Left ventricle myocardium superior (tissue), 1 donor: ENCODE measurements at places on chromosomes 16 and 17. TPM values are rescaled to one million over a fixed set of nuclear protein-coding genes. Genes with fewer than 3 reads are reported as not detected.

GRCh38 chr17:17774009-17774881 is 62.5 kb downstream of the SREBF1 start:
- DNase-seq: peak; percentile 67

DNA sequence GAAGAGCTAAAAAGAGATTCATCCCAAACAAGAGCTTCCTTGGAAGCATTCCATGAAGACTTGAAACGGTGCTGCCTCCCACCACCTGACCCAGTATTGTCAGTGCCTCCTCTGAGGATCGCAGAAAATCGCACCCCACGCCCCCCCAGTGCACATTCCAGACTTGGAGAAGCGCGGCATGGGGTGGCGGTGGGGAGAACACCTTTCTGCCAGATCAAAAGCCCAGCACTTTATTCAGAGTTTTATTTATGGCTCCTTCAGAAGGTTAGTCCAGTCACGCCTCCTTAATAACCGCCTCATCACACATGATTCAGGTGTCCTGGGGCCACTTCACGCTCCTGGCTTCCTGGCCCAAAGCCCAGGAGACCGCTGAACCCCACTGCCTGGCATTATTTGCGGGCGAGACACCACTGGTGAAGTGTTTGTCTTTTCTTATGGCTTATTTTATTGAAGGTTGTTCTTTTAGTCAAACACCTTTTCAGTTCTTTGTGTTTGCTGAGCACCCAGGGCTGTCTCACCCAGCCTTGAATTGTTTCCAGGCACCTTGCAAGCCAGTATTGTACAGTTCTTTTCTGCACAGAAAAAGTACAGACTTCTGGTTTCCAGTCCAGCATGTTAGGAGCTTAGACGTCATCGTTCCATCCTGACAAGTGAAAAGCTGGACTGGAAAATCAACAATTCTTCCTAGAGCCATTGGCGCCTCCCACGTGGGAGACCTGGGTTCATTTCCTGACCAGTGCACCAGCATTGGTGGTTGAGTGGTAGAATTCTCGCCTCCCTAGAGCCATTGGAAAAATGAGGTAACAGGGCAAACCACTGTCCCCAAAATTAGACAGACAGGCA is 79.6 kb upstream of the CACNG5 start:
- no peak for DNase-seq

DNA sequence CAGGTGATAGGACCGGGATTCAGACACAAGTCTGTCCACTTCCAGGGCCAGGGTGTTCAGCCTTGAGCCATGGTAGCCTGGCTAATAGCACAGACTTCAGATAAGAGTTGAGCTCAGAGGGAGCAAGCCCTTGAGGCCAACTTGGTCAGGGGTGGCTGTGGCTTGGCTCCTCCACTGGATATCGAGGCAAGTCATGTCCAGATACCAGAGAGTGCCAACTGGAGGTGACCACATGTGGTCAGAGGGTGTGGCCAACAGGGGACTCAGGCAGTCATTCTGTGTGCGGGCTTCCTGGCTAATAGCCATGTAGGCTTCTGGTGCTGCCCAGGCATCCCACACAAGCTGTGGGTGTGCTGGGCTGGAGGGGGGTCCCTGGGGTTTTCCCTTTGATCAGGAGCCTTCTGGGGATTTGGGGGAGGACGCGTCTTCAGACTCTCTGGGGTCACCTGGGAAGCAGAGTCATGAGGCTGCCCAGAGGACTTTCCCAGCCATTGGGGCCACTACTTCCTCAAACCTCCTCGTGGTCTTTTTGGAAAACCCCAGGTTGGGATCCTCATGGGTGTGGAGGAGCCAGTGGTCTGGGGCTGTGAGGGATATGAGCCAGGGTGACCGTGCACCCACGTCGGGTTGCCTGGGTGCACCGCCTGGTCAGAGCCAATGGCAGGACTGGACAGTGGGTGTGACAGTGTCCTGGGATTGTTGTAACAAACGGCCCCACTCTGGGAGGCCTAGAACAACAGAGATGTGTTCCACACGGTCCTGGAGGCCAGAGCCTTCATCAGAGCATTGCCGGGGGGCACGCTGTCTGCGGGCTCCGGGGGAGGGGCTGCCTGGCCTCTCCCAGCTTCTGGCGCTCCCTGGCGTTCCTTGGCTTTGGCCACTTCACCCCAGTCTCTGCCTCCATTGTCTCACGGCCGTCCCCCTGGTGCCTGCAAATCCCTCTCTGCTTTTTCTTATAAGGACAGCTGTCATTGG is 25.0 kb downstream of the COX4I1 start:
- DNase-seq: no peak

DNA sequence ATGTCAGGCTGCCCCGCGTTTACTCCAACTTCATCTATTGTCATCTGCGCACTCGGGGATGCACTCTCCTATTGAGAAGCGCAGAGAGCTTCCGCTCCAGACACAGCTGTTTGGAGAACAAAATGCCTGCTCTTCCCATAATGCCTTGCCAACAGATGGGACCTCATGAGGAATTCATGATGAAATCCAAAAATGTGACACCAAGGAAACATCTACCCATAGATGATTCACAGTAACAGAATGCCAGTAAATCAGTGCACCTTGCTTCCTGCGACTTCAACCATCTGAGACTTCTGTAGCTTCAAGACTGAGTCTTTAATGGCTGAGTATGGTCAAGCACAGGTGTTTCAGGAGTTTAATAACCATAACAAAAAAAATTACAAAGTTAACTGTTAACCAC is 1144.9 kb upstream of the GOT2 start:
- DNase-seq: no peak

DNA sequence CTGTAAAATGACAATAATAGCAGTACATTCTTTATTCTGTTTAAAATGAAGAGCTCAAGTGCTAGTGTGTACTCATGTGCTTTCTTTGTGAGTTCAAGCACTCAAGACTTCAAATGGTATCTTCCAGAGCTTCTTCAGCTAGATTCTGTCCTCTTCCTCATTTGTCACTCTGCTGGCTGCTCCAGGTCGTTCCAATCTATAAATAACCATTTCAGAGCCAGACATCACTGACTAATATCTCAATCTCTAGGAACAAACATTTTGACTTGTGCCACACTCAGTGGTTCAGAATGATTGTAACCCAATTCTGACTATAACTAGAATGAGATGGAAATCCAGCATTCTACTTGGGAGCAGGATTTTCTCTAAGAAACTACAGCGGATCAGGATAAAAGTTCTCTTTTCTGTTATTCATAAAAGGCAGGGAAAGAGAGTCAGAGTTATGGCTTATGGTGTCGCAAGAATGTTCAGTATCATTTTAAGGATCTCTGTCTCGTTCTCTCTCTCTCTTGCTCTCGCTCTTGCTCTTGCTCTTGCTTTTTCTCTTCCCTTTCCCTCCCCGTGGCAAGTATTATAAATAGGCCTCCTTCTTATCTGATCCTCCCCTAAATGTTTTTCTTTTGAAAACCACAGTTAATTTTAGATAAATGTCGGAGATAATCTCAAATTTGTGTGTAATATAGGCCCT is 116.3 kb upstream of the MAF start:
- no peak for DNase-seq

- no peak for DNase-seq
Observed at GRCh38 chr17:64572682-64573154, 65.9 kb downstream of the CEP95 start.

- no peak for DNase-seq
Observed at GRCh38 chr16:84502581-84502980, 1.9 kb downstream of the MEAK7 start.

DNA sequence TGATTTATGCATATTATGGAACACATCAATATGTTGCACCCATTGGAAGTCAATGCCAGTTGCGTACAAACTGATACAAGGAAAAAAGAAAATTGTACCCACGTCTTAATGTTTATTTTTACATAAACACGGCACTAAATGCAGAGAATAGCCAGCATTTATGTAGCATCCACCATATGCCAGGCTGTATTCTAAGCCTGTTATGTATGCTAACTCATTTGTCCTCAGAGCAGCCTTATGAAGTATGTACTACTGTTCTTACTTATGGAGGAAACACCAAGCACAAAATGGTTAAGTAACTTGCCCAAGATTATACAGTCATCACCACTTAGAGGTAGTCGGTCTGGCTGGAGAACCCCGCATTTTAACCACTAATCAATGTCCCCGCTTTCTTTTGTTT is 837.9 kb upstream of the RBFOX1 start:
- DNase-seq: no peak

GRCh38 chr17:36950027-36950426 is 1.3 kb downstream of the AATF start:
- no peak for DNase-seq

DNA sequence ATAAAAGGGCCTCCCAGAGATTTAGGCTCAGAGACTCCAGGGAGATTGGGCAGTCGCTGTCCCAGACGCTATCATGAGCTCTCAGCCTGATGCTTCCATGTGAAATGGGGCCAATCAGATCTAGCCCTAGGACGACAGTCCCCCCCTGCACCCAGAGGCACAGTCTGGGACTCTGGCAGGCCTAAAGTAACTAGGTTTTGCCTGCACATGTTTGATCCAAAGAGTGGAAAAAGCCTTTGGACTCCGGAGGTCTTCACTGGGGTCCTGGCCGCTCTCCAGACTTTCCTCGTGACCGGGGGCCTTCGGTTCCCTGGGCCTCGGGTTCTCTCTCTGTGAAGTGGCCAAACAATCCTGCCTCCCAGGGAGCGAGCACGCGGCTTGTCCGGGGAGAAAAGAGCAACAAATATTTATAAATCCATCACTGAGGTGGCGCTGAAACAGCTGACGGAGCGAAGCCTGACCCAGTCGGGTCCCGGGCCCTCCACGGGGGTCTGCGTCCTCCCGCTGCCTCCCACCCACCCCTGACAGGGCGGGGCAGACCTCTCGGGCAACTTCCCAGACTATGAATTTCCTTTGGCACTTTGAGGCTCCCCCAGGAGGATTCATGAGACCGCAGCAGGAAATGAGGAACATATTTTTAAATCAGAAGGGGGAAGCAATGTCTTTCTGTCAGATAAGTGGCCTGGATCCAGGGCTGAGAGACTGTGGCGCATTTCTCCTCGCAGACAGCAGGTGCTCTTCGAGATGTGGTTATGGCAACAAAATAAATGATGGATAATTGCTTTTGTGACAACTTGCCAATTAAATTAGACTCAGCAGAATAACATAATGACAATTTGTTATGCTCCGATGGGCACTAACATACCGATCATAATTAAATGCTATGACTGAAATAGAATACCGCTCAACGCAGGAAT is 38.9 kb downstream of the MRPS23 start:
- peak; percentile 69 for DNase-seq

DNA sequence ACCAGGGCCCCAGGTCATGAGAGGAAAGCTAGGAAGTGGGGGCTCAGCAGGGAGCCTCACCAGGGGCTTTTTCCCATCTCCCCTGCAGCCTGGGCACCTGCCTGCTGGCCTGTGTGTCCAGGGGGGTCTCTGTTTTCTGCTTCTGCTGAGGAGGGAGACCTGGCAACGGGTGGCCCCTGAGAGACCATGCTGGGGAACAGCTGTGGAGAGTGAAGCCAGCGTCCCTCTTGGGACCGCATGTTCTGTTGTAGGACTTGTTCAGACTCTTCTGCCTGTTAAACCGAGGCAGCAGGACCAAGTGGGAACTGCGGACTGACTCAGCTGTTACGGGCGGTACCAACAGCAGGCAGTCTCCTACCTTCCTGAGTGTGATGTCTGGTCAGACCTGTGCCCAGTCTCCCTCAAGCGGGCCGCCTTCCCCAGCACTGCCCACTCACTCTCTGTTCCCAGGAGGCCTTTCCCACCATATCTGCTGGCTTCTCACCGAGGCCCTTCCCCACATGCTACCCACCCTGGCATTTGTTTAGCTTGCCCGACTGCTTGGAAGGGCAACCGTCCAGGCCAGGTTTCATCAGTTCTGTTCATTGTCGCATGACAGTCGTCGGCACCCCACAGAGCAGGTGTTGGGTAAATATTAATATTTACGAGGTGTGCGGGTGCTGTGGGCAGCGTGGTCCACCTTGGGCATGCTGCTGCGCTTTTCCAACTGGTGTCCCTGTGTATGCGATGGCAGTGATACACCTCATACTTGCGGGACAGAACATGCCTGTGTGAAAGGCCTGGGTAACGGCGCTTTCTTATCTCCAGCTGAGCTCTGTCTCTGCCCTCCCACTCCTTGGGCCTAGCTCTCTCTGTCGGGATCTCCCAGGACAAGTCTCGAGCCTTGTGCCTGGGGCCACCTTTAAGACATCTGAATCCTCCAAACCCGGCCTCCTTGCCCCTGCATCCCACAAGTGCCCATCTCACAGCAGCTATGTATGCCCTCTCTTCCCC is 69.4 kb downstream of the MPRIP start:
- peak; percentile 26 for DNase-seq

GRCh38 chr16:66656547-66656946 is 40.0 kb downstream of the CMTM4 start:
- no peak for DNase-seq

GRCh38 chr16:54577651-54578128 is 291.1 kb upstream of the IRX3 start:
- no peak for DNase-seq

GRCh38 chr17:39602533-39603303 is 5.0 kb downstream of the NEUROD2 start:
- DNase-seq: no peak

- DNase-seq: no peak
Observed at GRCh38 chr16:28136751-28137434, 73.4 kb upstream of the GSG1L start.

DNA sequence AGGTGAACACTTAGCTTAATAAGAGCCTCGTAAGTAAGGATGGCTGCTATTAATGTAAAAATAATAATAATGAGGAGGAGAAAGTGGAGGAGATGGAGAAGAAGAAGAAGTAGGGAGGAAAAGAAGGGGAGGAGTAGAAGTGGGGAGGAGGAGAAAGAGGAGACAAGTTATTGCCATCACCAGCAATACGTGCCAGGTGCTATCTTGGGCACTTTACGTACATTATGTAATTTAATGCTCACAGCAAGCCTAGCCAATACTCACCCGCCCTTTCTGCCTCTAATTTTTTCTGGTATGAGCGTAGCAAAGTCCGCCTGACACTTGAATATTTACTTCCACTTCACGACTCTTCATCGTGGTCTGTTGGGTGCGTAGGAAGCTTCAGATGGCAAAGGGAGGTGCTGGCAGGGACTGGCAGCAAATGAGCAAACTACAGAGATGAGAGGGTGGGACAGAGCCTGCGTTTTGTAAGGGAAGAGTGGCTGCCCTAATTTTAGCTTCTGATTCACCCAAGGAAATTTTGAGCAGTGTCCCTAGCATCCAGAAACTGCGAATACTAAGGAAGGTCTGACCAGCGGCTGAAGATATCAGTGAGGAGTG is 42.1 kb upstream of the CDH13 start:
- peak; percentile 35 for DNase-seq

GRCh38 chr16:66451548-66451947 is 24.5 kb downstream of the BEAN1 start:
- DNase-seq: no peak

DNA sequence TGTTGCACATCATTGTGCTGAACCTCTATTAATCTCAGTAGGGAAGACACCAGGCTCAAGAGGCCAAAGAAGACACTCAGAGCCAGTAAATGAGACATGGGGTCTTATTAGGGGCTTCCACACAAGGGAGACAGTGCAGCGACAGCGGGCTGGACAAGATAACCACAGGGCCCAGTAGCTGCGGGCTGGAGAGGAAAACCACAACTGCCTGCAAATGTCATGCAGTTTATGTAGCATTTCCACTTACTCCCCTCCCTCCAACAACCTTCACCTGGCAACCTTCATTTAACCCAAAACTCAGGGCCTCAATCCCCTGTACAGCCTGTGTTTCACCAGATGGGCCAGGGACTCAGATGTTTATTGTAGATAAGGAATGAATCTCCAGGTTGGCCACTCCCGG is 185.6 kb downstream of the UTP18 start:
- DNase-seq: no peak

Gene RGS11
- total RNA-seq: 14.8 TPM

Gene SLC5A2
- not detected for total RNA-seq

Gene TBC1D26
- not detected for total RNA-seq

Gene TEKT3
- total RNA-seq: 0.40 TPM

Gene CDK3
- total RNA-seq: 2.6 TPM

Gene CPNE7
- total RNA-seq: not detected

Gene NLRC3
- total RNA-seq: 1.1 TPM

Gene PYY
- total RNA-seq: not detected
